Tibial artery (tissue), 4 donors: ENCODE measurements at places on chromosomes 12 and 14.
A peak's percentile ranks its signal among the peaks of the same experiment; 100 is the strongest.

- no peak for DNase-seq
Observed at GRCh38 chr12:65685514-65685913, 138.8 kb upstream of the HMGA2 start.

- DNase-seq, result no peak
Observed at GRCh38 chr14:21197418-21198205, 41.7 kb upstream of the OR5AU1 start.

- DNase-seq, result no peak
Observed at GRCh38 chr12:64810831-64811230, 13.6 kb upstream of the TBC1D30 start.

GRCh38 chr12:28936221-28936620, 212.9 kb upstream of the FAR2 start:
- no peak for DNase-seq

GRCh38 chr12:68271346-68271745, 17.9 kb upstream of the IL22 start:
- no peak for DNase-seq

- peak; percentile 47 for DNase-seq
Observed at GRCh38 chr12:6970096-6970527, 352 bp downstream of the PHB2 start.

GRCh38 chr12:112762753-112763152, 28.8 kb upstream of the RPH3A start:
- no peak for DNase-seq

DNA sequence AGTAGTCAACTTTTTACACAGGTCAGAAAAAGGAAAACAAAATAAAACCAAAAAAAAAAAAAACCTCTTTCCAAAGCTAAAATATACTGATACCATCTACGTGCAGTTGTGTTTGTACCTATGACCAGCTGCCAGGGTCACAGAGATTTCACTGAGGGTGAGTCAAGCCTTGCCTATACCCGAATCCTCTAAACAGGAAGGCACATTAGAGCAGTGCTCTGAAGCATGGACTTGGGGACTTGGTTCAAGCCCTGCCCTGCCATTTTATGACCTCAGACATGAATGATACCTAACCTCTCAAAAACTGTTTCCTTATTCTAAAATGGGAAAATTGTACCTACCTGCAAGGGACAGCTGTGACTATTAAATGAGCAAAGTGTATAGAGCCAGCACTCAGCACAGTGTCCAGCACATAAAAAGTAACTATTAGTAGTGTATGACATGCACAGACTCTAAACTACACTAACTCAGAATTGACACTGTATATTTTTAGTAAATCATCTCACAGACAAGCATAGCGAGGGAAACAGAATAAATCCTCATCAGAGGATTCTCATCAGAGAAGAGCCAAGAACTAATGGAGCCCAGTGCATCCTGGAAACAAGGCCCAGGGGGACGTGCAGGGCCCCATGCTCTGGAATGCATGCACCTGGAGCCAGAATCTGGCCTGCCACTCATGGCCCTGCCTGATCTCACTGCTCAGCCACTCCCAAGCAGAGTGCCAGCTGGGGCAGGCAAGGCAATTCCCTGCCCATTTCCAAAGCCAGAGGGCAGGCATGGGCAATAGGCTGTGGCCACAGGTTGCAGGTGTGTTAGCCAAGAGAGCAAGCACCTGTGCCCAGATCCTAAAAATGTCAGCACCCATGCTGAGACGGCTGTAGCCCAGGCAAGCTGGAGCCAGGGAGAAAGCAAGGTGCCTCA, 57.0 kb downstream of the NT5DC3 start:
- DNase-seq, result no peak

DNA sequence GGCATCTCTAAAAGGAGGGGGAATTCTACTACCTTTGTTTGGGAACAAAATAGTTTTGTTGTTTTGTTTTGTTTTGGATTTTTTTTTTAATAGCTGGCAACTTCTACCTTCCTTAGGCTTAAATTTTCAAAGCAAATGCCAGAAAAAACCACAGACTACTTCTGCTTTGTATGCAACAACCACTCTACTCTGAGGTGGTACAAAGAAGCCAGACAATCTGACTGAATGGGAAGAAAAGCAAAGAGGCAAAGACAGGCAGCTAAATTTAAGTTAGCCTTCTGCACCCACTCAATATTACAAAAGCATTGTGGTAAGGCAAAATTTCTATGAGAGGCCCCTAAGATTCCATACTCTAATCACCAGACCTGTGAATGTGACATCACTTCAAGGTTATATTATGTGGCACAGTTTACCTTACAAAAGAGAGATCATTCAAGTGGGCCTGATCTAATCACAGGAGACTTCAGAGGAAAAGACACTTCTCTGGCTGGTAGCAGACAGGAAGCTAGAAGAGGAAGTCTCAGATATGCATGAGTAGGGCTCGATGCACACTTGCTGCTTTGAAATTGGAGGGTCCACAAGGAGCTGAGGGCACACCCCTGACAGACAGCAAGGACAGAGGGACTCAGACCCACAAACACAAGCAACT, 566.6 kb downstream of the RPS29 start:
- no peak for DNase-seq

- DNase-seq, result no peak
Observed at GRCh38 chr14:52075371-52075770, 6.5 kb upstream of the NID2 start.

- DNase-seq, result no peak
Observed at GRCh38 chr12:105076098-105076497, 8.2 kb downstream of the ALDH1L2 start.

GRCh38 chr12:15427913-15428312, 105.6 kb downstream of the PTPRO start:
- no peak for DNase-seq

- DNase-seq, result no peak
Observed at GRCh38 chr14:59148334-59148900, 40.0 kb upstream of the DAAM1 start.

GRCh38 chr12:65856521-65856920, 32.2 kb downstream of the HMGA2 start:
- no peak for DNase-seq
